Muscle of leg (tissue), 16 donors: ENCODE measurements at places on chromosomes 11 and 22. TPM values are rescaled to one million over a fixed set of nuclear protein-coding genes. Genes with fewer than 3 reads are reported as not detected.

TMPRSS5 gene
- total RNA-seq, result 0.80 TPM

GAS2L1 gene
- total RNA-seq, result 2.7 TPM

LRRN4CL gene
- 31.6 TPM for total RNA-seq

TUB gene
- total RNA-seq, result 16.7 TPM

IRF7 gene
- total RNA-seq, result 11.3 TPM

ARAP1 gene
- 70.5 TPM for total RNA-seq

GLYAT gene
- not detected for total RNA-seq

DNA sequence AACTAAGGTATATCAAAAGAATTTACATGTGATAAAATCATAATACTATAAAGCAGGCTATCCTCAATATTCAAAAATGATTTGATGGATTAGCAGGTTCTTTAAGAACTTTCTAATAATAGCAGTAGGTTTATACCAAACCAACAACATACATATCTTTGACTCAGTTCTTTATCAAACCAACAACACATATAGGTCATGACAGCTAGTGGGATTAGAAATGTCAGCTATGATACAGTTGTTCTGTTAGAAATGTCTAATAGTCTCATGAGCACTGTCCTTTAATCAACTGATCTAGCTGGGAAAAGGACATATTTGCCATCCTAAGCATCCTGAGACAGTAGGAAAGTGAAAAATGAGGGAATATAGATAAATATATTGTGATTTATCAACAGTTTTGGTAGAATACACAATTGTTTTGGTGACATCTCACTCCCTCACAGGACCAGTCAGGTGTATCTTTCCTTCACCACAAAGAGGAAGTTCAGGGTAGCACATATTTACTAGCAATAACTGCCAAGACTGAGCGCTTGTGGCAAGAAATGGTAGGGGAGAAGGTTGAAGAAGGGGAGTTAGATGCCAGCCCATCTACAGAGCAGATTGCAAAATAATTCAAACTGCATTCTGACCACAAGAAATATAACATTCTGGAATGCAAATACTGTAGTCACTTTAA, 90.8 kb upstream of the APOA1 start:
- no peak overlapping the region for H3K4me3 ChIP-seq
- peaks cover 10% of the 10 kb centered on the region for H3K4me1 ChIP-seq
- H3K36me3 ChIP-seq, result peaks cover 5% of the 10 kb centered on the region
- H3K27ac ChIP-seq, result no peak overlapping the region

DNA sequence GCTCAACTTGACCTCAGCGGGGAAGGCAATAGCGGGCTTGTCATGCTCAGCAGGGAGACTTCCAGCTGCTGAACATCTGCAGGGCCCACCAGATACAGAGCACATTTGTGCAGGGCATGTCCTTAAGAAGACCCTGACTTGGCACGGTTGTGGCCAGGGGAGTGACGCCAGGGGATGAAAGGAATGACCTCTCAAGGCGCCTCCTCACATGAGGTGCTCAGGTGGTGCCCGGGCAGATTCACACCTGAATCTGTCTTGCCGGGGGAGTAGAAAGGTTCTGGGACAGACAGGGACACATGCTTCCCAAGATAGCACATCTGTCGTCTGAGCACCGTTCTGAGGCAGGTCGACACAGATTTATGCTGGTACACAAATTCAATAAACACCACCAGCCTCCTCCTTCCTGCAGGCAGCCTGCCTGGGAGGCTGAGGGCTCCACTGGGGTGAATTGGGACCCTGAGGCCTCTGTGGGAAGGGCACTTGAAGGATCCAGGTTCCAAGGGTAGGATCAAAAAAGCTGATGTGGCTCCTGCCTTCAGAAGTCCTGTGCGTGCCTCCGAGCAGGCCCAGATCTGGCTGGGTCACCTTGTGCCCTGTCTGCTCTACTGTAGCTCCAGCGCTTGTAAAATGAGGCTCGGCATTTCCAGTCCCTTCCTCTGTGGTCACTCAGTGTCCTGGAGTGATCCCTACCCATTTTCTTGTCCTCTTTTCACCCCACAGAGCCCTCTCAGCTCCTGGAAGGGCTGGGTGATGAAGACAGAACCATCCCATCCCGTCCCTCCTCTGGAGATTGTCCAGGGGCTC, 49.6 kb upstream of the NECTIN1 start:
- no peak overlapping the region for H3K27ac ChIP-seq
- H3K36me3 ChIP-seq, result no peaks in the 10 kb centered on the region
- no peak overlapping the region for H3K4me3 ChIP-seq

DNA sequence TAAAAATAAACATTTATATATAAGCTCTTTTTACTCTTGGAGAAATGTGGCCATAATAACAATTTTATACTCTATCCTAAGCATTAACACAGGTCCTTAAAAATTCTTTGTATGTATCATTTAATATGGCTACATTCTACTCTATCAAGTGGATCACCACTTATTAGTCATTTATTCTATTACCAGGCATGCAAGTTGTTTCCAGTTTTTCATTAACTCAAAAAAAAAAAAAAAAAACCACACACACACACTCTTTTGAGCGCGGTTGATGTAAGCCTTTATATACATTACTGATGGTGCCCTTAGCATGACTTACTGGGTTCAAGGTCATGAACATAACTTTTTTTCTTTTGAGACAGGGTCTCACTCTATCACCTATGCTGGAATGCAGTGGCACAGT, 47.1 kb upstream of the MICAL2 start:
- no peak for DNase-seq
- H3K4me3 ChIP-seq, result no peak overlapping the region
- H3K36me3 ChIP-seq, result no peaks in the 10 kb centered on the region

- peak; percentile 94 for DNase-seq
- no peaks in the 10 kb centered on the region for H3K36me3 ChIP-seq
Observed at GRCh38 chr11:10387206-10388083, 67.6 kb upstream of the AMPD3 start.

- H3K4me1 ChIP-seq, result peaks cover 23% of the 10 kb centered on the region
- DNase-seq, result no peak
- H3K36me3 ChIP-seq, result peaks cover 32% of the 10 kb centered on the region
- H3K27me3 ChIP-seq, result no peaks in the 10 kb centered on the region
- H3K4me3 ChIP-seq, result no peak overlapping the region
Observed at GRCh38 chr22:20128902-20129746, 2.5 kb upstream of the ZDHHC8 start.

GRCh38 chr22:37228106-37229011, 15.7 kb downstream of the RAC2 start:
- H3K4me3 ChIP-seq, result no peak overlapping the region
- peaks cover 4% of the 10 kb centered on the region for H3K27me3 ChIP-seq
- H3K36me3 ChIP-seq, result no peaks in the 10 kb centered on the region
- peak; percentile 70 for DNase-seq
- peaks cover 15% of the 10 kb centered on the region for H3K4me1 ChIP-seq
- H3K27ac ChIP-seq, result peak overlapping the region; percentile 29

DNA sequence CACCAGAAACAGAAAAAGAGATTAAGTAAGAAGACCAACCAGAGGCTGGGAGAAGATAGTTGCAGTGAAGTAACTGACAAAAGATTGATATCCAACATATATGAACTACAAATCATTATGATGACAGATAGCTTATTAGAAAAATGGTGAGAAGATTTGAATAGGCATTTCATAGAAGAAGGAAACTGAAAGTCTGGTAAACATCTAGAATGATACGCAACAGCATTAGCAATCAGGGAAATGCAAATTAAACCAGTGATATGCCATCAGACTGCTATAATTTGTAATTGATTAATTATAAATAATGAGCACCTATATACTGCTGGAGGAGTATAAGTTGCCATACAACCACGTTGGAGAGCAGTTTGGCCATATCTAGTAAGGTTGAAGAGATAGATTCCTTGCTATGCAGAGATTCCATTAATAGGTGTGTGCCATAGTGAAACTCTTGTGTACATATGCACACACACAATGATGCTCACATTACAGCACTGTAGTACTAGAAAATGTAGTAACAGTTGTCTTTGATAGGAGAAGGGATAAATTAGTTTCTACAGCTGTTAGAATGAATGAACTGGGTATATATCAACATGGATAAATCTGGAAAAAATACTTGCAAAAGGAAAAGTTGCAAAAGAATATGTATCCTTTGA, 20.5 kb downstream of the RNF169 start:
- no peaks in the 10 kb centered on the region for H3K36me3 ChIP-seq
- H3K4me3 ChIP-seq, result no peak overlapping the region
- DNase-seq, result no peak
- no peaks in the 10 kb centered on the region for H3K4me1 ChIP-seq

- H3K4me1 ChIP-seq, result no peaks in the 10 kb centered on the region
- no peaks in the 10 kb centered on the region for H3K36me3 ChIP-seq
- H3K27me3 ChIP-seq, result peaks cover 11% of the 10 kb centered on the region
- peak; percentile 34 for DNase-seq
- no peak overlapping the region for H3K27ac ChIP-seq
Observed at GRCh38 chr11:69573761-69574607, 67.0 kb upstream of the CCND1 start.

GRCh38 chr11:74929431-74930363, 19.2 kb downstream of the XRRA1 start:
- H3K27ac ChIP-seq, result no peak overlapping the region
- H3K4me1 ChIP-seq, result no peaks in the 10 kb centered on the region
- H3K27me3 ChIP-seq, result no peaks in the 10 kb centered on the region

GRCh38 chr11:34546511-34547209, 33.1 kb upstream of the ELF5 start:
- H3K4me3 ChIP-seq, result no peak overlapping the region
- peaks cover 2% of the 10 kb centered on the region for H3K27me3 ChIP-seq
- H3K4me1 ChIP-seq, result no peaks in the 10 kb centered on the region

- H3K27me3 ChIP-seq, result no peaks in the 10 kb centered on the region
- no peak overlapping the region for H3K27ac ChIP-seq
- DNase-seq, result no peak
- peaks cover 2% of the 10 kb centered on the region for H3K4me1 ChIP-seq
- H3K36me3 ChIP-seq, result no peaks in the 10 kb centered on the region
Observed at GRCh38 chr11:102191832-102192231, 81.6 kb downstream of the YAP1 start.

DNA sequence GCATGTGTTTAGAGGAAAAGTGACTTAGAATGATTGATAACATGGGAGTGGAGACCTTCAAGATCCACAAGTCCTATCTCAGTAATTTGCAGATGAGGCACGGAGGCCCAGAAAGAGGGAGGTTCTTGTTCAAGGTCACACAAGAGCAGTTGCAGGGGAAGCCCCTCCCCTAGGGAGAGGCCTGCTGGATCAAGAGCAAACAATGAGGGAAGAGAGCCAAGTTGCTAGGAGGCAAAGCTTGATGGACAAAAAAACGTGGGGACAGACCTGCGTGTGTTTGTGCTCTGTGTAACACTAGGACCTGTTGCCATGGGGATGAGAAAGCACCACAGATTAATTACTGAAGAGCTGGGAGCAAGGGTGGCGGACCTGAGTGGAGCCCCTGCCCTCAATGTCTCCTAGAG, 6.4 kb upstream of the MFRP start:
- H3K4me1 ChIP-seq, result peaks cover 26% of the 10 kb centered on the region
- peak; percentile 82 for DNase-seq
- H3K27me3 ChIP-seq, result no peaks in the 10 kb centered on the region

DNA sequence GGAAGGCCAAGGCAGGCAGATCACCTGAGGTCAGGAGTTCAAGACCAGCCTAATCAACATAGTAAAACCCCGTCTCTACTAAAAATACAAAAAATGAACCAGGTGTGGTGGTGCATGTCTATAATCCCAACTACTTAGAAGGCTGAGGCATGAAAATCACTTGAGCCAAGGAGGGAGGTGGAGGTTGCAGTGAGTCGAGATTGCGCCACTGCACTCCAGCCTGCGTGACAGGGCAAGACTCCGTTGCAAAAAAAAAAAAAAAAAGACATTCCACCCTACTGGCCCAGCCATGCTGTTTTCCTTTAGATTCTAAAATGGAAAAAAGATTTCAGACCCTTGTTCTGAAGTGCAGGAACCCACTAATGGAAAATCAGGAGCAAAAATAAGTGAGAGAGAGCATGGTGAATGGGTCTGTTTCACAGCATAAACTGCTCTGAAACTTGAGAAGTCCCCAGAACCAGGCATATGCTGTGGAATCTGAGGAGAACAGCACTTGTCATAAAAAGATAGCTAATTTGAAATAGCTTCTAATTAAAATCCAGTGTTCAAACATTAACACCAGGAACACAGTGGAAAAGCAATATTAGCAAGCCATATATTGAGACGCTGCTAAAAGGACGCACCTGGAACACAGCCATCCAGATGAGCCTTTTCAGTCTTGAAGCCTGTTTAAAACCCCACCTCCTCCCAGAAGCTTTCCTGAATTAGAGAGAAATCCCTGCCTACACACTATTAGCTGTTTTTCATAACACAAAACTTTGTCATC, 66.3 kb upstream of the CHRM4 start:
- no peak for DNase-seq
- no peaks in the 10 kb centered on the region for H3K27me3 ChIP-seq
- H3K4me1 ChIP-seq, result no peaks in the 10 kb centered on the region
- H3K36me3 ChIP-seq, result no peaks in the 10 kb centered on the region
- no peak overlapping the region for H3K4me3 ChIP-seq

GRCh38 chr11:118618115-118618990, 10.9 kb downstream of the PHLDB1 start:
- peaks cover 51% of the 10 kb centered on the region for H3K36me3 ChIP-seq
- H3K4me1 ChIP-seq, result peaks cover 62% of the 10 kb centered on the region
- H3K4me3 ChIP-seq, result no peak overlapping the region

- H3K27ac ChIP-seq, result peak overlapping the region; percentile 48
- H3K4me1 ChIP-seq, result peaks cover 38% of the 10 kb centered on the region
- no peak for DNase-seq
- H3K4me3 ChIP-seq, result no peak overlapping the region
- H3K36me3 ChIP-seq, result no peaks in the 10 kb centered on the region
Observed at GRCh38 chr11:57353852-57354251, 15.7 kb downstream of the P2RX3 start.

- no peak overlapping the region for H3K4me3 ChIP-seq
- peak; percentile 95 for DNase-seq
- no peaks in the 10 kb centered on the region for H3K27me3 ChIP-seq
- H3K27ac ChIP-seq, result peak overlapping the region; percentile 79
Observed at GRCh38 chr11:72833811-72834493, 19.7 kb downstream of the ATG16L2 start.

GRCh38 chr11:68266121-68266891, 5.5 kb downstream of the C11orf24 start:
- H3K27ac ChIP-seq, result no peak overlapping the region
- H3K27me3 ChIP-seq, result no peaks in the 10 kb centered on the region
- peaks cover 16% of the 10 kb centered on the region for H3K4me1 ChIP-seq
- H3K4me3 ChIP-seq, result no peak overlapping the region
- DNase-seq, result no peak
- H3K36me3 ChIP-seq, result peaks cover 69% of the 10 kb centered on the region

DNA sequence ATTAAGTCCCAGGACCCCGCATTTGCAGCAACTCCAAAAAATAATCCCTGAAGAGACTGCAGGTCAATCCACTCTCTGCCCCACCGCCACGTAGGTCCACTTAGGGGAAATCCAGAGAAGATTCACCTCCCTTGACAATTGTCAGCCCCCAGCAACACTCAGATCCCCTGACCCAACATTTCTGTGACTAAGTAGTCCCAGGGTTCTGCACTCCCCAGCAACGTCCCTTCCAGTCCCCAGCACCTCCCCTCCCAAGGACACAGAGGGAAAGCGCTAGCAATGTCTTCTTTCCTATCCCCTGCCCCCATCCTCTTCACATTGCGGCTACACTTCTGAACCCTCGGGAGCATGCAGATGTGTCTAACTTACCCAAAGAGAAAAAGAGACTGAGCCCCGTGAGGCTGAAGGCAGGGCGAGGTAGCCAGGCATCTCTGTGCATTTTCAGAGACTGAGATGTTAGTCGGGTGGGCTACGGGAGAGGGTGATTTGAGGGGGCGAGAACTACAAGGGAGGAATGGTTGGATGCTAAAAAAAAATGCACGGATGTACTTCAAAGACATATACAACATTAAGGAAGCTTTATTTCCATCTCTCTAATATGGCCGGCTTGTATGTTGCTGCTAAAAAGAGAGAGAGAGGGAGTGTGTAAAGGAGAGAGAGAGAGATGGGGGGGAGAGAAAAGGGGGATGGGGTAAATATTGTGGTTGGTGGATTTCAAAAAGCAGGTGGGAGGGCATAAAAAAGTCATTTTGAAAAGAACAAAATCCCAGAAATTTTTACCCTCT, at the start of gene SCN2B:
Gene SCN2B (minus strand): TSS at position 647 of the 785 bp plus-strand sequence. CDS start 208 bp downstream, at position 439.
- no peak within 1 kb of the TSS for H3K27ac ChIP-seq
- peak; percentile 79 for DNase-seq
- H3K36me3 ChIP-seq, result no peaks in the 10 kb centered on the region
